ENCODE measurements at places on chromosomes 1 and 21. TPM values are rescaled to one million over a fixed set of nuclear protein-coding genes. Genes with fewer than 3 reads are reported as not detected.

WNT2B gene
- 0.56 TPM for total RNA-seq

SELENBP1 gene
- total RNA-seq = 21.1 TPM

C1orf87 gene
- total RNA-seq = not detected

DNAJC8 gene
- 53.6 TPM for total RNA-seq

SH3BP5L gene
- 25.0 TPM for total RNA-seq

DPT gene
- total RNA-seq = not detected

HES3 gene
- not detected for total RNA-seq

BCAS2 gene
- total RNA-seq = 15.4 TPM

RHBDL2 gene
- 0.36 TPM for total RNA-seq

ZMYM4 gene
- 56.9 TPM for total RNA-seq

PADI2 gene
- total RNA-seq = not detected

RGSL1 gene
- total RNA-seq = not detected

PRKCZ gene
- total RNA-seq = 2.8 TPM

C21orf58 gene
- total RNA-seq = 2.7 TPM

SYF2 gene
- 8.6 TPM for total RNA-seq

TPTE gene
- not detected for total RNA-seq

KCNJ9 gene
- total RNA-seq = not detected

DCST2 gene
- total RNA-seq = not detected

AP4B1 gene
- total RNA-seq = 18.1 TPM

OLFML2B gene
- 0.56 TPM for total RNA-seq

TDRKH gene
- total RNA-seq = 2.2 TPM

PTGER3 gene
- total RNA-seq = under 0.01 TPM

MNDA gene
- not detected for total RNA-seq

KCNN3 gene
- not detected for total RNA-seq

TMEM82 gene
- total RNA-seq = not detected

RORC gene
- total RNA-seq = not detected

CCNL2 gene
- total RNA-seq = 61.1 TPM

OR6Y1 gene
- total RNA-seq = not detected

IBA57 gene
- 1.7 TPM for total RNA-seq

DYNLT5 gene
- total RNA-seq = 0.18 TPM

BARHL2 gene
- not detected for total RNA-seq

RWDD3 gene
- total RNA-seq = 10.4 TPM

CLCA1 gene
- not detected for total RNA-seq

ARHGAP30 gene
- not detected for total RNA-seq

AMY2A gene
- not detected for total RNA-seq

ARHGEF10L gene
- total RNA-seq = 5.0 TPM

BRINP3 gene
- total RNA-seq = under 0.01 TPM

MPZ gene
- total RNA-seq = 0.18 TPM

TBX15 gene
- total RNA-seq = not detected

RGS5 gene
- 40.0 TPM for total RNA-seq

ZBTB8A gene
- total RNA-seq = 6.1 TPM

Measured in IMR-90 (cell line).